NB4 (cell line): ENCODE measurements at places on chromosomes 1 and 21.
A peak's percentile ranks its signal among the peaks of the same experiment; 100 is the strongest.

GRCh38 chr1:24586970-24587820, 31.3 kb downstream of the NCMAP start:
- DNase-seq, result peak; percentile 68

GRCh38 chr1:1130206-1131120, 14.6 kb upstream of the C1orf159 start:
- DNase-seq, result no peak

GRCh38 chr1:65844821-65845534, 52.3 kb downstream of the PDE4B start:
- no peak for DNase-seq

GRCh38 chr1:223350361-223350908, 13.5 kb downstream of the SUSD4 start:
- DNase-seq, result no peak

- peak; percentile 55 for DNase-seq
These were observed 13.0 kb downstream of the PTPRC start for GRCh38 chr1:198651650-198652400.

GRCh38 chr1:11690397-11691301, 861 bp upstream of the DRAXIN start:
- DNase-seq, result no peak

DNA sequence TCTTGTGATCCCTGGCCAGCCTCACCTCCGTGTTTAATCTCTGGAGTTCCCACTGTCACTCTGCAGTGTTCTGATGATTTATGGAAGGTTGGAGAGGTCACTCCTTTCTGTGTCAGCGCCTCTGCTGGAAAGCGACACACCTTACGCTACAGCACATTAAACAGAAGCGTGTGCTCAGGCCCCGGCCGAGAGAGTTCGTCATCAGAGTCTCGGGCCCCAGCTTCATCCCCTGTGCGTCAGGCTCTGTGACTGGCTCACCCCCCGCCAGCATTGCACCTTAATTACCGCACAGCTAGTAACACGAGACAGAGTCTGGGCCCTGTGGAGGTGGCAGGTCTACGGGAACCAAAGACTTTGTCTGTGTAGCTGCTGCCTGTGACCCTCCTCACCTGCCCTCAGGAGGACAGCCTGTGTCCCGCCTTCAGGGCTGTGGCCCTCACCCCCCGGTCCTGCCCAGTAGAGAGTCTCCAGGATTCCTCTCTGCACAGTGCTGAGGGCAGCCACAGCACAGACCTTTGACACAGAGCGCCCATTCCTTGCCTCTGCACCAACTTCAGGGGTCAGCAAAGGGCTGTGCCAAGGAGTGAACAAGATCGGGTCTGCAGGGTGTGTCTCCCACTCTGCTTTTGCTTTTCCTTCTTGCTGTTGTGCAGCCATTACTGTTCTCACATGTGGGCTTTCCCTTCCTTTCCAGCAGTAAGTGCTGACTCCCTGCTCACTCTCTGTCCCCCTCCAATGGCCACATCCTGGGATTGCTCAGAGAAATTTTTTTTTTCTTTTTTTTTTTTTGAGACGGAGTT, 157.6 kb downstream of the PGBD5 start:
- DNase-seq, result peak; percentile 43

DNA sequence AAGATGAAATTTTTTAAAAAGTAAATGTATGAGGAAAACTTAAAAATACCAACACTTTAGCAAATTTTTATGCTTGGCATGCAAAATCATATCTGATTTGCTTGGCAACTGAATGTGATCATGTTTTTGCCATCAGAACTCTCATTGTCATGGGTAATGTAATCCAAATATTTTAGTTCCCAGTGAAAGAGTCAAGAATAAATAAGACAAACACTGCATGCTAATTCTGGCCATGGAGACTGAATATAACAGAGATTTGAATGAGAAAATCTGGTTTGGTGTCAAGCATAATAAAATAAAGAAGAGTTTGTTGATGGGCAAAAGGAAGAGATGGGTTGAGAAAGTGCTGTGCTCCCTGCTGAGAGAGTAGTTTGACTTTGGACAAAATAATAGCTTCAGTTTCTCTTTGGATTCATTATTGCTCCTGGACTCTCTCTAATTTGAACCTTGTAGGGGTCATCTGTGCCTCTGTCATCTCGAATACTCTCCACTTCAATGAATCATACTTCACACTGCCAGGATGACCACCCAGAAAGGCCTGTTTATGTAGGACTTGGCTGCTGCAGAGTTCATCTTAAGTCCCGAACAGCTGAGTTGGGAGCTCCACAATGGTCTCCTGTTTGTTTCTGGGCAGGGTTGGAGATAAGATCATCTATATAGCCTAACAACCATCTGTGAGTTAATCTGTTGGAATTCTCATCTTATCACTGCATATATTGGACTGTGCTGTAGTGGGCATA, 34.4 kb downstream of the ADAMTS1 start:
- DNase-seq, result no peak

GRCh38 chr1:181169281-181169865, 80.9 kb downstream of the IER5 start:
- DNase-seq, result no peak

- DNase-seq, result no peak
These were observed 245.2 kb downstream of the TRABD2B start for GRCh38 chr1:47751996-47752451.

DNA sequence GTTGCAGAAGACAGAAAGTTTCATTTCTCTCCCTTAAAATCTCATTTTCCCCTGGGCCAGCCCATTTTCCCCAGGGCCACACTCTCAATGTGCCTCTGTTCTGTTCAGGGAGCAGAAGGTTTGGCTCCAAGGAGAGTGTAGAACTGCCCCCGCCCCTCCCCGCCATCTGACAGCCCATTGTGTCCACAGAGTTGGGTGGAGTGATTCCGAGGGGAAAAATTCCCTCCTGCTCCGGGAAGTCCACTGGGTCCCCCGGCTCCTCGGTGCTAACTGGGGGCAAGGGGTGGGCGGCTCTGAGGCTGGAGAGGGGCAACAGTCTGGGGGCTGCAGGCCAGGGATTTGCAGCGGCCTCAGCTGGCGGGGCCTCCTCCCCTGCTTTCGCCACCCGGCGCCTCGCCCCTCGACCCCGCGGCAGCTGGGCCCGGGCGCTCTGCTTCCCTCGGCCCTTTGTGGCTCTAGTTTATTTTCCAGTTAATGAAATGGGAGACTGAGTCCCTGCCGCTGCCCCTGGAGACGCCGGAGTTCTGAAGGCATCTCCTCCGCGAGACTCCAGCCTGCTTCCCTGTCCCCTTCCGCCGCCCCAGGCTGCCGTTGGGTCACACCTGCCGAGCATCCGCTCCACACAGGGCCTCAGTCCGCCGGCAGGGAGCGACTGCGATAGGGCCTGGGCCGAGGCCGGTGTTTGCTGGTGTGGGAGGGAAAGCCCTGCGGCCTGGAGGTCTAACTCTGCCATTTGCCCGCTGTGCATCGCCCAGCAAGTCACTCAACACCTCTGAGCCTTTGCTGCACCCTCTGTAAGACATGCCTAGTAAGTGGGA, 14.7 kb upstream of the KIRREL1 start:
- no peak for DNase-seq

GRCh38 chr1:153805886-153806719, 30.9 kb downstream of the SLC27A3 start:
- DNase-seq, result peak; percentile 35

GRCh38 chr1:42740851-42741580, 980 bp upstream of the CLDN19 start:
- DNase-seq, result no peak

- no peak for DNase-seq
These were observed 18.1 kb upstream of the FAM78B start for GRCh38 chr1:166184897-166185296.

- peak; percentile 25 for DNase-seq
These were observed 346.6 kb upstream of the RUNX1 start for GRCh38 chr21:35395728-35396127.

DNA sequence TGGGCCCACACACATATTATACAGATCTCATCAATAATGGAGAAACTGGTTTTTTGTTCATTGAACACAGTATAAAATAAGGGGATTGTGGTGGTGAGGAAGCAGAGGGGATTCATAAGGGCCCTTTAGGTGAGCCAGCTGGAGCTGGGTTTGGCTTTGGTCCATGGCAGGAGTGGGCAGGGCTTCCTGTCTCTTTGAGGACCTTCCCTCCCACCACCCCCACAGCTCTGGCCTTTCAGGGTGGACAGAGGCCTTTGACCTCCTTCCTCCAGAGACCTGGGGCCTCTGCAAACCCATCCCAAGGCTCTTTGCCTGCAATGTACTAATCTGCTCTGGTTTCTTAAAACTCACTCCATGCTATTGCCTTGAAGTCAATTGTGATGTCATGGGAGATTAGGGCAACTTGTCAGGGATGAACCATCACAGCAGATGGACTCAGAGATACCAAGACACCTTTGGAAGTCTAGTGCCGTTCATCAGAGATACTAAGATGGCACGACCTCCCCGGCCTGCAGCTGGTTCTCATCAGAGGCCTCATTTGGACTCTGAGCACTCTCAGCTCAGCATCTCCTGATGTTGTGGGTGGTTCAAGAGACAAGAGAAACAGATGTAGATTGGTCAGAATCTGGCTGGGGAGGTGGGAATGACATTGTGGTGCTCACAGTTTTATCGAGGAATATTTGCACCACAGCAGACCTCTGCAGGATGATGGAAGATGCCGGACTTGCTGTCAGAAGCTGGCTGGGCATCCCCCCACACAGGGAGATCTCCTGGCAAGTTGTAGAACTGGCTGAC, 37.9 kb downstream of the LHX4 start:
- DNase-seq, result no peak
